Activated CD4-positive, alpha-beta T cell treated with anti-CD3 and anti-CD28 coated beads, Interleukin-2, Interleukin-4, amounts not matched to agents 100 ng/mL and 50 ng/mL, durations not matched to agents 16 hours and 8 hours (primary cell): ENCODE measurements at places on chromosomes 16 and 17.

DNA sequence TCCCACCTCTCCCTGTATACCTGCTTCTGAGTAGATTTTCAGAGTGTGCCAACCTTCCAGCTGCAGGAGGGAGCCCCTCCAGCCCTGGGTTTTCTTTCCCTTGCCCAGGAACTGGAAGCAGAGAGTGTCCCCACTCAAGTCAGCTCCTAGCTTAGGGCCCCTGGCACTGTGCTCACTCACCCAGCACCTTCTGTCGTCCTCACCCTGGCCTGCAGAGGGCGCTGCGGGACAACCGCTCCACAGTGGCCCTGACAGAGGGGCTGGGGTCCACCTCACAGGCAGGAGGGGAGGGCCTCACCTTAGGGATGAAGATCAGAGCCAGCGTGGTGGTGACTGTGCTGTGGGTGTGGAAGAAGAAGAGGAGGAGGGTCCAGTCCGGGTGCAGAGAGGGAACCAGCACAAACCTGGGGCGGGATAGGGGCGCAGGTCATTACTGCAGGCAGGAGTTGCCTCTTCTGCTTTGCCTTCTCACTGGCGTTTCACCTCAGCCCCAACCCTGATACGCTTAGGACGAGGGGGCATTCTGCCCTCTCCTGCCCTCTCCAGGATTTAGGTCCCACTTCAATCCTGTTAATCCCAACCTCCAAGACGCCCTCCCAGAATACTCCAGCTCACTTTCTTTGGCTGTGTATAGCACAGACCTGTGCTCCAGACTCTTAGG lies 10.0 kb downstream of the GPR179 start:
- peak; percentile 54 for DNase-seq

DNA sequence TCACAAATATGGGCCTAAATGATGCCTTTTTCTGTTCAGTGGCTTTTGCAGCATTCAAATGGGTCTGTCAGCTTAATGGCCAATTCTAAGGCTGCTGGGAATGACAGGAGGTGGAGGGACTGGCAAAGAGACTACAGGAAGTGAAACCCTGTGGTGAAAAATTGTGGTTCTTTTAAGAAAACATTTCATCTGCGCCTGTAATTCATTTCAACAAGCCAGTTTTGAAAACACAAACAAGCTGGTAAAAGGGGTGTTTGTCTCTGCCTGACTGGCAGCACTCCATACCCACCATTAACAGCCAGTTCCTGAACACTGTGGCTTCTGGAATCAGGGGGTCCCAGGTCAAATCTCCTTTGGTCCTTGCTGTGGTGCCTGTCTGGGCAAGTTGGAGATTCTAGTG lies 3.6 kb upstream of the KDM8 start:
- peak; percentile 74 for DNase-seq

GRCh38 chr16:88306860-88307545 lies 75.8 kb upstream of the ZNF469 start:
- no peak for DNase-seq

DNA sequence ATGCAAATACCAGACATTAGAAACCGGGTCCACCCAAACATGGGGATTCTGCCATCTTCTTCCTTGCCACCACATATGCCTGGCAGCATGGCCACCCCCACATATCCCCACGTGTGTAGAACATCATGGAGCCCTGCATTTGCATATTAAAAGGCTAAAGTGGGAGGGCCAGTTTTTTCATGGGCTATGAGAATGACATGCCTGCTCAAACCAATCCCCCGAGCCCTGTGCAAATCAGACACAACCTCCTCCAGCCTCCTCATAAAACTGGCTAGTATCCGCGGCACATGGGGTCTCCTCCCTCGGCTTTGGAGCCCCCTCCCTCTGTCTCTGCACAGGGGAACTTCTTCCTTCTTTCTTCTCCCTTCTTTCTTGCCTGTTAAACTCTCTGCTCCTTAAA lies 174.9 kb upstream of the WSCD1 start:
- DNase-seq = no peak

GRCh38 chr16:60478810-60479209 lies 1557.4 kb downstream of the CDH8 start:
- DNase-seq = no peak

DNA sequence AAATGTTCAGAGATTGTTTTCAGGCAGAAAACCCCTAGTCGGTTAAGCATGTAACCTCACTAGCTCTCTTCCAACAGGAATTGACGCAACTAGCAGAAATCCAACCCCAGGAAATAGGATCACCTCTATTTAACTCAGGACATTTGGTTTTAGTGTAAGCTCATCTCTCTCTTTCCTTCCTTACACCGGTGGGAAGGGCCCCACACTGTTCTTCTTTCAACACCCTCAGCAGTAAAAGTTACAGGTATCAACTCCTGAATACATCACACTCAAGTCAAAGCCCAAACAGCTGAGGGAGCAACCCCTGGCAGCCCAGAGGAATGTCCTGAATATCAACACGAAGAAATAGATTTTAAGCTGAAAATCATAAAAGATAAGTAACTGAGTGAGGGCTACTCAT lies 191.2 kb upstream of the KIF2B start:
- no peak for DNase-seq

DNA sequence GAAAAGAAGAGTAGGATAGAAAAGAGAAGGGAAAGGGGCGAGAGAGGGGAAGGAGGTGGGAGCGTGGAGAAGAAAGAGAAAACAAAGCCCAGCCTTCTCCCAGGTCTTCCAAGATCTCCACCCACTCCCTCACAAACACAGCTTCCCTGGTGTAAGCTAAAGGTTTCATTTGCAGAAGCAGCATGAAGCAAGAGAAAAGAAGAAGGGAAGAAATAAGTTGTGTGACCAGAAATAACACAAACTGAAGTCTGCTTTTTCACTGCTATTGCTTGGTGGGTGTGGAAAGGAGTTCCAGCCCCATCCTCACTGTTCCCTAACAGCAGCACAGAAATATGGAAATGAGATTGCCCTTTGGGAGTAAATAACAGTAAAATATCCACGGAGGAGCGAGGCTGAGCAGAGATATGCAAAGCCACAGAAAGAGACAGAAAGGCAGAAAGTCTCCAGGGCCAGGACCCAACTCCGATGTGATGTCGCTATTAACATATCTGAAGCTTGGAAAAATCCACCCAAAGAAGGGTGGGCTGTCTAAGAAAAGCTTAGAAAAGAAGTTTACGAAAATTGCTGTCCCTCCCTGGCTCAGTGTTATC lies 10.3 kb upstream of the GAS7 start:
- no peak for DNase-seq

GRCh38 chr17:59892251-59892923 lies 356 bp downstream of the TUBD1 start:
- DNase-seq = no peak

DNA sequence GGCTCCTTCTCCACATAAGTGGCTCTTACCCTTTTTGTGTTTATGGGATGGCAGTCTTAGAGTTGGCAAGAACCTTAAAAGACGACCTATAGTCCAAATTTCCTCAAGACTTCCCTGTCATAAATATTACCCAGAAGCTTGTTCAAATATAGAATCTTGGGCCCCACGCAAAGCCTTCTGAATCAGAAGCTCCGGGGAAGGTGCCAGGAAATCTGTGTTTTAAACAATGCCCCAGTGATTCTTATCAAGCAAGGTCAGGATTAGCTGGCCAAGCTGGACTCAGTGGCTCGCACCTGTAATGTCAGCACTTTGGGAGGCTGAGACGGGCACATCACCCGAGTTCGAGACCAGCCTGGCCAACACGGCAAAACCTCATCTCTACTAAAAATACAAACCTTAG lies 85.7 kb downstream of the TIMM22 start:
- DNase-seq = no peak

DNA sequence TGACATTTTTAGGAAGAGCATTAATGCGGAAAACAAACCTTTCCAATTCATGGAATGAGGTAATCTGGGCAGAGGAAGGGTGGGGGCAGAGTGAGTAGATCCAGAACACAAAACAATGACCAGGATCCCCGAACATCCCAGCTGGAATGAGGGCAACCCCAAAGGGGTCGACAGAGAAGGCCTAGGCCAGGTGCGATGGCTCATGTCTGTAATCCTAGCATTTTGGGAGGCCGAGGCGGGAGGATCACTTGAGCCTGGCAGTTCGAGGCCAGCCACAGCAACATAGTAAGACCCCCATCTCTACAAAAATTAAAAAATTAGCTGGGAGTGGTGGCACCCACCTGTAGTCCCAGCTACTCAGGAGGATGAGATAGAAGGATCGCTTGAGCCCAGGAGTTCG lies 64.7 kb downstream of the ZFHX3 start:
- DNase-seq = no peak

- peak; percentile 6 for DNase-seq
Measured at GRCh38 chr16:79380995-79381602, 219.4 kb downstream of the MAF start.

- peak; percentile 31 for DNase-seq
Measured at GRCh38 chr16:67100569-67101310, 9.0 kb upstream of the PHAF1 start.

DNA sequence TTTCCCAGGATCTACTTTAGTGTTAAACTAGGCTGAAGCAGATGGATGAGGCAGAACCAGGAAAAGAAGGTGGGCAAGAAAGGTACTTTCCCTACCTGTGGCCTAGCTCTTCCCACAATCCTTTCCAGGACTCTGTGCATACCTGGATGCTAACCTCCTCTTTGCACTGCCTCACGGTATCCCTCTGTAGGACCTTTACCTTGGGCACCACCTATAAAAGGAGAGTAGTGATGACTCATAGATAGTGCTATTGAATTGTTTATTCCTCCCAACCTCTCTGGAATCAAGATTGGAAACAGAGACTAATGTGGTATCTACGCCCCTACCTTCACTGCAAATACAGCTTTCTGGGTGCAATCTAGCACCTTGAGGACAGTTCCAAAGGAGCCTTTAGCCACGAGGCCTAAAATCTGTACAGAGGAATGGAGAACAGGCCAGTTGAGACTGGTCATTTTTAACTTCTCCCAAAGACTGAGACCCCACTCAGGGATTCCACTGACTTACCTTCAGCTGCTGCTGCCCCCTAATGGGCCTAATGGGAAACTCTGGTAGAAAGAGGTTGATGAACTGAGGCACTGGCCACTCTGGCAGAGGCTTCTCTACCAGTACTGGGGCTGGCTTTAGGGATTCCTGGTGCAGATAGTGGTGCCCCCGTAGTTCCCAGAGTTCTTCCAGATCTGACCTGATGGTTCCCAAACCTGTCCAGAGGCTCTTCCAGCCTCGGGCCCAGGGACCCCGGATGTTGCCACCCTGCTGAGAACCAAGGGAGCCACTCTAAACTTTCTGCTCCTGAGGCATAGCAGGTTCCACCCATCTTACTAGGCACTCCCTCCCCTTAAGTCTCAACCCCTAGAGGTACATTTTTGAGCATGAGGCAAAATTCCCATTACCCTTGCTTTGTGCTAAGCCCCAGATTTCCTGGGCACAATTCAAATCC lies 781 bp downstream of the RSKR start:
- peak; percentile 26 for DNase-seq

DNA sequence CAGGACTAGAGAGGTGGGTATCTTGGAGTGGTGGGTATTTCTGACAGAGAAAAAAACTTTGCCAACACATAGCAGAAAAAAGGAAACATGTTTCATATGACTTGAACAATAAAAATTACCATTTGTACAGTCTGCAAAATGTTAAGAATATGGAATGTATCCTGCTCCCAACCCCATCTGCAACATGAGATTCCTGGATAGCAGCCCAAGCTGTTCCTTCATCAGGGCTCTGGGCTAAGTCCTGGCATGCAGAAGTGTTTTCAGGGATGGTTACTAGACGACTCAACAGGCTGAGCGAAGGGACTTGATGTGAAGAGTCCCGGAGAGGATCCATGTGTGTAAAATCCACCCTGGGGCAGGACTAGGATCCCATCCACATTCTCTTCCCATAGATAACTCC lies 121.0 kb upstream of the IRX3 start:
- DNase-seq = no peak

- DNase-seq = no peak
Measured at GRCh38 chr17:75844530-75845057, 390 bp upstream of the UNC13D start.

- no peak for DNase-seq
Measured at GRCh38 chr16:89194340-89195311, 5.7 kb downstream of the SLC22A31 start.

- DNase-seq = no peak
Measured at GRCh38 chr17:9002227-9002605, 19.1 kb upstream of the NTN1 start.

GRCh38 chr17:45411348-45412105 lies 21.1 kb downstream of the ARHGAP27 start:
- no peak for DNase-seq

- no peak for DNase-seq
Measured at GRCh38 chr17:6061290-6061689, 8.9 kb upstream of the WSCD1 start.

GRCh38 chr17:19650826-19651225 lies 2.3 kb downstream of the ALDH3A2 start:
- DNase-seq = no peak

DNA sequence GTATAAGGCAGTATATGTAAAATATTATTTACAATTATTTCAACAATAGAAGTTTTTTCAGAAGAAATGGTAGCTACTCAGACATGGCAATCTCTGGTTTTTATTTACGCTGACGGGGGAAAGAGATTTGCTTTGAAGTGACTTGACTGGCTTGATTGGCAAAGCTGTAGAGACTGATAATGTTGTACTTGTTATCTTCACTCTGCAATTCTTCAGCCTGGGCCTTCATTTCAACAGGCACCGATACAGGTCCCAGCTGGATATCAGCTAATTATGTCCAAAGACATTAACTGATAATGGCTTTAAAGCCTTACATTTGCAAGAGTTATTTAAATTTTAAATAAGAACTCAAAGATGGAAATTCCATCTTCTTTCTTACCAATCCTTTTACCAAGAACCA lies 151.4 kb upstream of the HS3ST3A1 start:
- DNase-seq = no peak

DNA sequence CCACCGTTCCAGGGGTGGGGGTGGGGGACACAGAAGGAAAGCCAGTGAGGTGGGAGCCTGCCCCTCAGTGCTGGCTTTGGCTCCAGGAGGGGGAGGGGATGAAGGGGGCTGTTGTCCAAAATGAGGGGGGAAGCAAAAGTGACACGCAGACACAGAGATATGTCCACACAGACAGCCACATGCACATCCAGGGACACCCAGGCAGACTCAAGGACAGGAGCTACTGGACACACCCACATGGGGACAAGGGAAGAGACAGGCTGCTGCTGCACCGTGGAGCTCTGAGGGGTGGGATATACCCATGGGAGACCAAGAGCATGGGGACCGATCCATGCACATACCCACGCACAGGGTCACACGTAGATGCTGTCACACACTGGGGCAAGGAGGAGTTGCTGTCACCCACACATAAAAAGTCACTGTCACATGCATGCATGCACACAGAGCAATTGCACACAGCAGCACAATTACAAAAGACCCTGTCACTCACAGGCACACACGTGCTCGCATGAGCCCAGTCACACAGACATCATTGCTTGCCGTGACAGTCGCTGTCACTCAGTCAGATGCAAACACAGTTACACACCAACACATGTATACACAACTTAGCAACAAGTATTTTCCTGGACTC lies 1.3 kb downstream of the THRA start:
- DNase-seq = no peak

- no peak for DNase-seq
Measured at GRCh38 chr17:9343516-9343915, 232.1 kb downstream of the STX8 start.
